DMS79 (cell line): ENCODE measurements at places on chromosomes 13 and 19.

DNA sequence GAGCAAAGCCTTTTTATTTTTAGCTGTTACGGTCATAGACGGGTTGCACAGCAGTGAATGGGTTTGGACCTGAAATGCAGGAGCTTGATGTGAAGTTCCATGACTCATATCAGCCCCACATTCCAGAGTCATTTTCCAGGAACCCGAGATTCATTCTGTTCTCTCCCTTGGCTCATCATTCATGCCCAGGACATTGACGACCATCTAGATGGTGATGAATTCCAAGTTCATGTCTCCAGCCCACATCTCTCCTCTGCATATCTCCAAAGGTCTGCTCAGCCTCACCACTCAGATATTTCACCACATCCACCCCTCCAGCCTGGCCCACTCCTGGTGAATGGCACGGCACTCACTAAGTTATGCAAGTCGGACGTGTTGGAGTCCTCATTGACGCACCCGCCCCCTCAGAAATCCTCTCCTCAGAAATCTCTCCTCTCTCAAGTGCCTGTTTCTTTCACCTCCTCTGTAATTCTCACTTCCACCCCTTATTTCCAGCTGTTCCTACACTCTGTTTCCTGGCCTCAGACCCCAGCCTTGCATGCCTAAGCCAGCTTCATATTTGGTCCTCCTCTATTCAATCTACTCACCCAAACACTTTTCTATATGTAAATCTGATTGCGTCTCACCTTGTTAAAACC is 83.1 kb downstream of the ALOX5AP start:
- no peak for DNase-seq

GRCh38 chr19:13985771-13986347 is 20.3 kb downstream of the RFX1 start:
- DNase-seq = peak; percentile 68

- no peak for DNase-seq
Observed at GRCh38 chr19:18306888-18307260, 16.0 kb downstream of the LSM4 start.

DNA sequence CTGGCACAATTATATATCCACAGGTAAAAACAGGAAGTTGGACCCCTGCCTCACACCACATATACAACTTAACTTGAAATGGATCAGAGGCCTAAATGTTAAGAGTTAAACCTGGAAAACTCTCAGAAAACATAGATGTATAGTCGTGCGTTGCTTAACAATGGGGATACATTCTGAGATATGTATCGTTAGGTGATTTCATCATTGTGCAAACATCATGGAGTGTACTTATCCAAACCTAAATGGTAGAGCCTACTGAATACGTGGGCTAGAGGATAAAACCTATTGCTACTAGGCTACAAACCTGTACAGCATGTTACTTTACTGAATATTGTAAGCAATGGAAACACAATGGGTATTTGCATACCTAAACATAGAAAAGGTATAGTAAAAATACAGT is 14.8 kb upstream of the CALM3 start:
- DNase-seq = no peak

- DNase-seq = no peak
Observed at GRCh38 chr19:31110336-31110735, 238.9 kb downstream of the TSHZ3 start.

DNA sequence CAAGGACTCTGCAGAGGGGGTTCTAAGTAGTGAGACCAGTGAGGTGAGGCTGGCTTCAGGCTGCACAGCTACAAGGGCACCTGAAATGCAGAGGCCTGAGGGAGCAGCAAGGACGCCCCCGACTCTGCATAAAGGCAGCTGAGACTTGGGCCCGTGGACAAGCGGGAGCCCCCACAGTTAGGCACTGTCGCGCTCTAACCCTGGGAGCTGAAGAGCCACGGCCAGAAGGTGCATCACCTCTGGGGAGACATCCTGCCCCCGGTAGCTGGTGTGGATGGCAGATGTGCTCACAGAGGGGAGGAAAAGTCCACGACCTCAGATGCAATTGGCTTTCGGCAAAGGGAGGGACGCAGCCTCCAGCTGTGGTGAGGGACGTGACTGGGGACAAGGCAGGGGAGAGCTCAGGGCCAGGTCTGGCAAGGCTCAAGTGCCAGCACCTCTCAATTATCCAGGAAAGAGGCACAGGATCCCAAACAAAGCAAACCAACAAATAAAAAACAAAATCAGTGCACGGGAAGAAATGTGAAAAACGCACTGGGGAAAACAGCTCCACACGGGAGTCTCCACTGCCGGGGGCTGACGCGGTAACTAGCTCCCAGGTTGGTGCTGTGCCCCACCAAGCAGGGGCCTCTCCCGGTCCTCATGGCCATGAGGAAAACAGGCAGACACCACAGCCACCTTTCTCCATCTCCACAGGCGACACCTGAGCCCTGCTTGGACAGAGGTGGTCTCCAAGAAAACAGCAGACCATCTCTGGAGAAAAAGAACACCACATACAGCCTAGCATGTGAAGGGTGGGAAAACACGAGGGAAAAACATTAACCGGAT is 23.0 kb upstream of the PLPP2 start:
- DNase-seq = no peak
